ENCODE measurements at places on chromosomes 6 and 20. TPM values are rescaled to one million over a fixed set of nuclear protein-coding genes. Genes with fewer than 3 reads are reported as not detected.

The PLG gene
- 0.29 TPM for total RNA-seq

The CCN2 gene
- total RNA-seq: 66.5 TPM

The COX4I2 gene
- total RNA-seq: 15.7 TPM

The LHFPL5 gene
- total RNA-seq: not detected

The STMND1 gene
- 2.5 TPM for total RNA-seq

The IMPG1 gene
- total RNA-seq: not detected
